ENCODE measurements at places on chromosomes 12 and 14.

DNA sequence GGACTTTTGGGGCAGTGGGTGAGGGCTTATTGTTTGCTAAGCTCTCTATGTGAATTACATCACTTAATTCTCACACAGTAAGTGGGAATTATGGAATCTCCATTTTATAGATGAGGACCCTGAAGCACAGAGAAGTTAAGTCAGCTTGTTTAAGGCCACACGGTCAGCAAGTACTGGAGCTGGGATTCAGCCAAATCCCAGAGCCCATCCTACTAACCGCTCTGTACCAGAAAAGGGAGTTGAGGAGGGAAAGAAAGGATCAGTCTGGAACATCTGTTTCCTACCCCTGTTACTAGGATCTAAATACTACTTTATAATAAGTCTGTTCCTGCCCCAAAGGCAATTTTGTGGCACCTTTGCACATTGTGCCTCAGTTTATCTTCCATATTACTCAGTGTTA, 42.6 kb downstream of the PPFIBP1 start:
- DNase-seq = no peak

- peak; percentile 94 for DNase-seq
These were observed 21.0 kb upstream of the CHFR start for GRCh38 chr12:132908145-132909029.

GRCh38 chr12:91622981-91623380, 440.4 kb upstream of the DCN start:
- no peak for DNase-seq

GRCh38 chr12:113378291-113378690, 19.9 kb downstream of the PLBD2 start:
- no peak for DNase-seq

- DNase-seq = no peak
These were observed 303.4 kb upstream of the PRICKLE1 start for GRCh38 chr12:42892702-42893551.

DNA sequence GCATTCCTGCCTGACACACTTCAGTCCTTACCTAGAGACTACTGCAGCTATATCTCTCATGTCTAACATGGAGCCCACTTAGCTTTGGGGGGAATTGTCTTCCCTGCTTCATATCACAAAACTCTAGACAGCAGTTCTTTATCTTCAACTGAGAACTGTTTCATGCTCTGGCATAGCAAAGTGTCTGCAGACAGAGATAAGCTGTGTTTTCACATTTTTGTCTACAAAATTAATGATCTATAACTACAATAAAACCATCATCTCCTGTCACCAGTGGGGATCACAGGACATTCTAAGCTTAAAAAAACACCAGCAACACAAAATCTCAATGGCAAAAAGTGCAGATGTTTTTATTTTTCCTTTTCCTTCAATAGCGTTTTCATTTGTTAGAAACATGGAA, 137.1 kb upstream of the VRK1 start:
- DNase-seq = no peak

DNA sequence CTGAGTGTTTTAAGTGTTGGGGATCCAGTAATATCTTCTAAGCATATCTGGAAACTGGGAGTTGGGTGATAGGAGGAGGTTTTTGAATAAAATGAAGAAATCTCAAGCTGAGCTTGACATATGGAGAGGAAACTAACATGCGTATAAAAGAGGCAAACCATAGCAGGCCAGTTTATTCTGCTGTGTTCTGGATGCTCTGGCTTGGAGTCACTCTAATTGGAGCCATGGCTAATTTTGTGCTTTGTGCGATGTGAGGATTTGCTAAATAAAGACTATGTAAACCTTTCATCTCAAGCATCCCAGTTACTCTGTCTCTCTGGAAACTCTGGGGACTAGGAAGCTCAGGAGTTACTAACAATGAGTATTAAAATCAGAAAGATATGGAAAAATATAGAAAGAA, 66.5 kb downstream of the ATF7IP start:
- DNase-seq = no peak

DNA sequence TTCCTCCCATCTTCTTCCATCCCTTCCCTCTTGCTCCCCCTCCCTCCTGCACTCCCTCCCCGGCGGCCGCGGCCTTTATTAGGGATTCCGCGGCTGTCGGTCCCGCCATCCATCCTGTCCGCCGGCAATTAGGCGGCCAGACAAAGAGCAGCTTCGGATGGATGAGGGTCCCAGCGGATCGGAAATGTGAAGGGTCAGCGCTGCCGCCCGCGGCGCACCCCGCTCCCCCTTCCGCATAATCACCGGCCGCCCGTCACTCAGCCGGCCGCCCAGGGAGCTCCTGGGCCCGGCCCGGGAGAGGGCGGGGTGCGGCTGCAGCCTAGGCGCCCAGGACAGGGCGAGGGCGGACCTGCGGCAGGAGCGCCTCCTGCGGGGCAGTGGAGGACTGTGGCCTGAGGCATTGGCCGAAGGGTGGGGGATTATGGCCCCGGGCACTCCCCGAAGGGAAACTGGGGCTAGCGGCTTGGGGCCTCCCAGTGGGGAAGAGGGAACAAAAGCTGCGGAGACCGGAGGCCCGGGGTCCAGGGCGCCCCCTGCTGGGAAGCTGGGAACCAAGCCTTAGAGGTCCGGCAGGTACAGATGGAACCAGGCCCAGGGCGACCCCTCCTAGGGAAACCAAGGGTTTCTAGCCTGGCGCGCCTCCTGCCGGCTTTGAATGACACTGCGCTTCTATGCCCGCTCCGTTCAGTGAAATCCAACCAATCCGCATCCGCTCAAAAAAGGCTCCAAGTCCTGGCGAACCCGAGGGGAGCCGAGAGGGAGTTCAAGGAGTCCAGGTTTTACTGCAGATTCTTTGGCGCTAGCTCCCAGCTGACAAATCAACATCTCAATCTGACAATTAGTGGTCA, 4.4 kb upstream of the DNAJC22 start:
- no peak for DNase-seq

- DNase-seq = no peak
These were observed 185.8 kb downstream of the ADGRD1 start for GRCh38 chr12:131139363-131140068.

GRCh38 chr12:87661786-87662377, 367.3 kb downstream of the C12orf50 start:
- DNase-seq = no peak

GRCh38 chr12:129530984-129531383, 372.8 kb downstream of the TMEM132D start:
- DNase-seq = no peak

- no peak for DNase-seq
These were observed 32.4 kb upstream of the CD69 start for GRCh38 chr12:9792961-9793617.

DNA sequence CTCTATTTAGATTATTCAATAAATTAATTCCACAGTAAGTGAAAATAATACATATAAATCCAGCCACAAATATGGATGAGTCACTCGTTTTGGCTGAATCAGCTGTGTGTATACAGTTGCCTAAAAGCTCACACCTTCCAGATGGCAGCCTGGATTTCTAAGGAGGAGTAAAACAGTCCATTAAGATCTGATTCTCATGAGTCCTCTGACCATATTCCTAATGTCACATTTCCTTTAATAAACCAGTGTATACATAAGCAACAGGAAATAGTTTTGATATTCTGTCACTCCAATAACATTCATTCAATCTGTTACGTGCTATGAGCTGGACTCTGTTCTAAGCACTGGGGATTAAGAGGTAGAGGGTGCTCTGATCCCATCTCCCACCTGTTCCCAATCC, 21.8 kb downstream of the MDM1 start:
- peak; percentile 58 for DNase-seq

DNA sequence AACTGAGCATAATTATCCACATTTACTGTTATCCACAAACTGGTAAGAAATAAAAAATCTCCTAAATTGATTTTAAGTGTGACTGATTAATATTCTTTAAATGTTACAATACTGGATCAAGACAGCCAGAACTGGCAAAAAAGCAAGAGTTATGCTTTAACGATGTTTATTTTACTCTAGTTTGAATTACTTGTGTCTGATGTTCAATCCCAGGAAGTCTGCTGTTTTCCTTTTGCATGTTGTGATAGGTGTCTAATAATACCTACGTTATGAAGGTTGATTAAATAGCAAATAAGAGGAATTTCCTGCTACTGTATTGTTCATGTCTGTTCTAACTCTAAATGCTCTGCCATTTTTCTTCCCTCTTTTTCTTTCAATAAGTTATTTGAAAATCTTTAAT, 34.4 kb upstream of the OTOGL start:
- DNase-seq = no peak

DNA sequence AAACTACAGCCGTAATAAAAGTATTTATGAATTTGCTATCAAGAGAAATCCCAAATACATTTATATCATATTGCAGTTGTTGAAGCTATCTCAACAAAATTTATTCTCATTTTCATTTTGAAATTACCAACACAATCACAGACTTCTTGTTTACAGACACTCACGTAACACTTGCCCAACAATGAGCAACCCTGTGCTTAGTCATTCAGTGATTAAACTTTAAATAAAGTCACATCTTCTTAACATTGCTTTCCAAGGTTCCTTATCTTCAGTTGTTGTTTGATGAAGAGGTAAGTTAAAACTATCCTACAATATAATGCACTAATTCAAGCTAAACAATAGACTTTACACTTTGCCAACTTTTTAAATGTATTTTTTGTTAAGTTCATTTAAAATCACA, 601.8 kb downstream of the SLC16A7 start:
- no peak for DNase-seq

- DNase-seq = no peak
These were observed 1.9 kb upstream of the FOXN3 start for GRCh38 chr14:89418976-89419375.

GRCh38 chr14:95274279-95274678, 45.4 kb downstream of the CLMN start:
- no peak for DNase-seq

DNA sequence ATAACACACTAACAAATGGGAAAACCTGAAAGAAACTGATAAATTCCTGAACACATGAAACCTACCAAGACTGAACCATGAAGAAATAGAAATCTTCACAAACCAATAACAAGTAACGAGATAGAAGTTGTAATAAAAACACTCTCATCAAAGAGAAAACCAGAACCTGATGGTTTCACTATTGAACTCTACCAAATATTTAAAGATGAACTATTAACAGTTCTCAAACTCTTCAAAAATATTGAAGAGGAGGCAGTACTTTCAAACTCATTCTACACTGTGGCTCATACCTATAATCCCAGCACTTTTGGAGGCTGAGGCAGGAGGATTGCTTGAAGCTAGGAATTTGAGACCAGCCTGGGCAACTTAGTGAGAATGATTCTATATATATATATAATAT, 48.4 kb upstream of the TMTC2 start:
- no peak for DNase-seq

GRCh38 chr12:78290606-78291345, 460.1 kb downstream of the NAV3 start:
- peak; percentile 82 for DNase-seq

- DNase-seq = peak; percentile 65
These were observed 62.0 kb upstream of the LMNTD1 start for GRCh38 chr12:25615119-25615518.

- no peak for DNase-seq
These were observed 1.1 kb downstream of the PHLDA1 start for GRCh38 chr12:76030341-76031080.

DNA sequence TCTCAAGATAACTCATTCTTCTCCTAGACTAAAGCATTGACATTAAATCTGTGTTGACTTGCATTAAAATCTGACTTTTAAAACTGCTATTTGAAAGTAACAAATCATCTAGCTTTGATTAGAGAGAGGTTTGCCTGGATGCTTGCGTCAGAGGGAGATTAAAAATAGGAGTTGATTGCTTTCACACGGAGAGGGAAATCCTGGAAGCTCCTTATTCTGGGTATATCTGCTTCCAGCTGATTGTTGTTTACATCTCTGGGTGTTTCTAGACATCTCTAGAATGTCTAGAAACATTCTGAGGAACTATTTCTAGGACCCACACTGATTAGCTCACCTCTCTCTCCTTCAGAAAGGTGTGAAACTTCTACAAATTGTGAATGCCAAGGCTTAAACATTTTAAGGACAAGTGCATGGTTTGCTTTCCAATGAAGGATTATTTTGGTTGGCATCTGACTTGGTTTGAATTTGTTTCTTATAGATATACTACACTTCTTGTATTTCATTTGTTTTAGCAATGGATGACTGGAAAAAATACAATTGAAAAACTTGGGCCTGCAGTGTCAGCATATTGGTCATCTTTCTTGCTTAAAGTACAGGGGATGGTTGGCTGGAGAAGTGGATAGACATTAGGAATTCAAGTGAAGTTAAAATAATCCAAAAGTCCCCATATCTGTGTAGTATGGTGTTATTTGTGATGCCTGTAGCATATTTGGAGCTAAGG, 2.1 kb downstream of the DIP2B start:
- DNase-seq = no peak

GRCh38 chr12:117360222-117360550, 1.2 kb downstream of the NOS1 start:
- no peak for DNase-seq

GRCh38 chr14:51719955-51720354, 68.2 kb downstream of the FRMD6 start:
- DNase-seq = no peak

GRCh38 chr14:90627478-90627877, 188.8 kb downstream of the TTC7B start:
- no peak for DNase-seq

- DNase-seq = no peak
These were observed 116.4 kb downstream of the NUBPL start for GRCh38 chr14:31677630-31678029.

DNA sequence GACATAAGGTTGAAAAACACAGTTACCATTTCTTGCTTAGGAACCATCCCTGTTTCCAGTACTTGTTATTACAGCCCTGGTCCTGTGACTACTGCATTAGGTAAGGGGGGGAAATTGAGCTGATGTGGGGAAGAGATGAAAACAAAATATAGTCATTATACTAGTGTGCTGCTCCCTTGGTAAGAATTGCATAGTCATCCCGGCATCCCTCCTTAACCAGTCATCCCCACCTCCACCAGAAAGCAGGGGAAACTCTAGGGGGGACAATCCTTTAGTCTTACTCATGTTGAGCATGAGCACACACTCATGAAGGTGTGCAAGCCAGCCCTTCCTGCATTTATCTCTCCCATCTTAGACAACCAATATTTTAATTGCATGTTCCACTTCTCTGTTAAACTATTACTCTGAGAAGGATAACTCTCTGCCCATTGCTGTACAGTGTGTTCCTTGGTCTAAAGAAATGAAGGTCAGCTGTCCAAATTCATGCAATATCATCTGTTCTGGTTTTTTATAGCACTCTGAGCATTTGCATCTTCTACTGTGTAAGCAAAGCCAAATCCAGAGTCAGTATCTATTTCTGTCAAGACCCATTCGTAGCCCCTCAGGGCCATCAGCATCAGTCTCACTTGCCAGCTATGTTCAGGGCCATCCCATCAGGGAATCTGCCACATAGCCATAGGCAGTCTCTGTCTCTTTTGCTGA, 46.8 kb downstream of the TMEM30B start:
- DNase-seq = no peak

DNA sequence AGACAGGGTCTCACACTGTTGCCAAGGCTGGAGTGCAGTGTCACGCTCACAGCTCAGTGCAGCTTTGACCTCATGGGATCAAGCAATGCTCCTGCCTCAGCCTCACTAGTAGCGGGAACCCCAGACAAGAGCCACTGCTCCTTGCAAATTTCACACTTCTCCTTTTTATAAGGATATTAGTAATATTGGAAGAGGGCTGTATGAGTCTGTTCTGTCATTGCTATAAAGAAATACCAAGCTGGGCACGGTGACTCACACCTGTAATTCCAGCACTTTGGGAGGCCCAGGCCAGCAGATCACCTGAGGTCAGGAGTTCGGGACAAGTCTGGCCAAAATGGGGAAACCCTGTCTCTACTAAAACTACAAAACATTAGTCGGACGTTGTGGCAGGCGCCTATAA, 12.9 kb upstream of the ORAI1 start:
- DNase-seq = no peak

- DNase-seq = peak; percentile 32
These were observed 55.1 kb downstream of the IFT81 start for GRCh38 chr12:110179291-110179690.
